GM12892 (cell line): ENCODE measurements at places on chromosomes 1 and 21.

GRCh38 chr1:51215169-51215568, 20.9 kb upstream of the RNF11 start:
- DNase-seq, result no peak

- DNase-seq, result no peak
Measured at GRCh38 chr1:66399888-66400529, 133.9 kb upstream of the SGIP1 start.

DNA sequence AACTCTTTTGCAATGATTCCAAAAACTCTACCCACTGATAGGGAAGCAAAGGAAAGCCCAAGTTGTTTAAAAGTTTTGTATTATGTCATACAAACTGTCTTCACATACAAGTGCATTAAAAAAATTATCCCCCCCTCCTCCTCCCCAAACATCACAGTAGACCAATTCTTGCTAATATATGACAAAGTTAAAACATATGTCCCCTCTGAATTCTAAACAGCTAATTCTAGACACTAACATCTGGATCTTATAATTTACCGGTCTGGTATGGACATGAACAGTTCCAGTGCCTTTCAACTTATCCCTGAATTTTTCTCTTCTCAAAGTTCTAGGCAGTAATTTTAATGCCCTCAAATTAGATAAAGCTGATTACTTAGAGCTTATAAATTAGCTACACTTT, 13.4 kb downstream of the RIT1 start:
- DNase-seq, result no peak

GRCh38 chr1:154468535-154469250, 33.3 kb upstream of the TDRD10 start:
- DNase-seq, result no peak

DNA sequence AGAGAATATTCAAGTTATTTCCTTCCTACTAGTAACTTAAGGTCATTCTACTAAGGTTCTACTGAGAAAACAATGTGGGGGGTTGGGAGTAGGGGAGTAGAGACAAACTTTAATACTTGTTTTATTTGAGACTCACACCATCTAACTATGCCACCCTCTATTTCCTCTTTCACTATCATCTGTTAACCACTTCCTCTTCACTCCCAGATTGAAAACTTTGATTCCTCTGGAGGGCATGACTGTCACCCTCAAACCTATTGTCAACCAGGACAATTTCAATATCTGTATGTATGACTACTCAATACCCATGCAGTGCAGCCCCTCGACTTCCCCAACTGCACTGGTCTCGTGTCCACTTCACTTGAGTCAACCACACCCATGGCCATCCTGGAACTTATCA, 165.6 kb upstream of the POGK start:
- no peak for DNase-seq

DNA sequence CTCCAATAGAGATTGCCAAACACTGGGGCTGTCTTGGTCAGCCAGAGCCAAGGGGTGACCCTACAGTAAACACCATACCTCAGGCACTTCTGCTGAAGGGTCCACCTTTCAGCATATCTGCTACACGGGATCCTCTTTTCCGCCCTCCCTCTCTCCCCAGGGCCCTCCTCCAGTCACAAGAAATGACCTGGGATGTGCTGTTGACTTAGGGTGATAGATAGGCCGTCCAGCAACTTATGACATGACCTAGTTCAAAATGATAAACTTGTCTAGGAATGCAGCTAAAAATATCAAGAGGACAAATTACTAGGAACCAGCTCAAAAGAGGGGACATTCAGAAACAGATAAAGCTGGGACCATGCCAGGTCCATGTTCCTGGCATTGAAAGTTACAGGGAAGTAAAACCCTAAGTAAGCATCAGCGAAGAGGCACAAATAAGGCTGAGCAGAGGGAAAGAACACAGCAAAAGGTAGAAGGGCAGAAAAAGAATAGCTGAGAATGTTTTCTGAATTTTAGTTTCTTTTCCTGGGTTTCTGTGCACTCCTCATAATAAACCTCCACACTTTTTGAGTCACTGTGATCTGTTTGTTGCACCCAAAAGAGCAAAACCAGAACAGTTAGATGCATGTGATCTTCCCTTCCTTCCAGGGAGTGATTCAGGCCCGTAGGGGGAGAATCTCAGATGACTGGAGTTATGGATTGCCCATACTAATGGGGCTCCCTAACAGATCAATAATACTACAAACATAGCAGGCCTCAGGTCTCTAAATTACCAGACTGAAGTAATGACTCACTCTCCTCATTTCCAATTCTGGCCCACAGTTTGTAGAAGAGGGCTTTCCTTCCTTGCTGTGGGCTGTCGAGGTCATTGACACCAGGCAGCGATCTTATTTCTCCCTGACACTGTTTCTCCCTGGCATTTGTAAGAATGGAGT, 48.9 kb upstream of the F3 start:
- DNase-seq, result no peak

GRCh38 chr1:203081465-203082230, 4.2 kb downstream of the MYOG start:
- no peak for DNase-seq

DNA sequence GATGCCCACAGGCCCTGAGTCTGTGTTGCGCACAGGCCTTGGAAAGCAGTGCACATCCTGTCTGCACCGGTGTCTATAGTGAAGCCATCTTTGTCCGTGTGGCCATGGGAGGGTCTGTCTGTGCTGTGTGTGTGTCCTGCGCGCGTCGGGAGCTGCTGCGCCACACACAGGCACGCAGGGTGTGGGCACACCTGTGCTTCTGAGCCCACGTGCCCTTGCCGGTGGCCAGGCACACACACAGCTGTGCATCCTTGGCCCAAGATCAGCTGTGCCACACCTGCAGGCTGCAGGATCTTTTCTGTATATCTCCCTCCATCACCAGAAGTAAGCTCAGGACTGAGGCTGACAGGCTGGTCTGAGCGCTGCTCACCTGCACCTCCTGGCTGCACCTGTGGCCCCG, 3.2 kb upstream of the SAMD11 start:
- DNase-seq, result no peak

DNA sequence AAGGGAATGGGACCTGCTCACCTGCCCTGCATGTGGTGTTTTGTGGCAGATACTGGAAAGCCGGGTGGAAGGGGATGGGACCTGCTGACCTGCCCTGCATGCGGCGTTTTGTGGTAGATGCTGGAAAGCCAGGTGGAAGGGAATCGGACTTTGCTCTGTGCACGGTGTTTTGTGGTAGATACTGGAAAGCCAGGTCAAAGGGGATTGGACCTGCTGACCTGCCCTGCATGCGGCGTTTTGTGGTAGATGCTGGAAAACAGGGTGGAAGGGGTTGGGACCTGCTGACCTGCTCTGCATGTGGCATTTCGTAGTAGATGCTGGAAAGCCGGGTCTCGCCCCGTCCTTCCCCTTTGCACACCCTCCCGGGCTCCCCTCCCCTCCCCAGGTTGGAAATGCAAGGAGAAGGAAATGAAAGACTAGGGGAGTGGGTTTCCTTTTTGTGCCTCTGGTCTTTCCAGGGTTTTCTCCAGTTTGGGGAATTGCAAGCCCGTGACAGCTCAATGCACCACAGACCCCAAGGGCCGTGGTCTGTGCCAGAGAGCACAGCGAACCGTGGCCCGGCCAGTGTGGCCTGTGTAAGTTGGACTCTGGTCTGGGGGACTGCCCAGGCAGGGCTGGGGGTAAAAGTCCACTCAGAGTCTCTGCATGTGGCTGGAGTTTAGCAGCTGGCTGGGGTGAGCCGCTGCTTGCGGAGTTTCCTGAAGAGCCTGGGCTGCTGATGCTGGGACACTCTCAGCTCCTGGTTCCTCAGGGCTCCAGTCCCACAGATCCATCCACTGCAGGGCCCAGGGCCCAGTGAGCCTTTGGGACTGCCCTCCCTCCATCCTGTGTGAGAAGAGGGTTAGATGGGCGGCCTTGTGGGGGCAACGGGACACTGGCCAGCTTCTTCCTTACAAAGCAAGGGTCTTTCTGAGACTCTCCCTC, 105.5 kb downstream of the CRYAA start:
- DNase-seq, result no peak

DNA sequence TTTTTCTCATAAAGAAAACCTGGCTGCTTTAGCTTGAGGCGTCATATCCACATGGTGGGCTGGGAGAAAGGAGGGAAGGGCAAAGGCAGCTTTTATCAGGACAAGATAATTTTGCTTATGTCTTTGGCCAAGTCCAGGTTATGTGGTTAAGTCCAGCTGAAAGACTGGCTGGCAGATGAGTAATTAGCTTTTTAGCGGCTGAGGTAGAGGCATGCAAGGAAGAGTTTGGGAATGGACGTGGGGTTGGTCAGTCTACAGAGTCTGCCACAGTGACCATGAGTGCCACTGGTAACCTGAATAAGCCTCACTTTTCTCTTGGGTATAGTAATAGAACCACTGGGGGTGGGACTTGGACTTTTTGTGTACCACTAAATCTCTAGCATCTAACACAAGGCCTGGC, 39.8 kb downstream of the NEK7 start:
- DNase-seq, result no peak

- no peak for DNase-seq
Measured at GRCh38 chr1:41614818-41615217, 130.3 kb upstream of the EDN2 start.

GRCh38 chr1:22681556-22682276, 28.7 kb downstream of the C1QB start:
- DNase-seq, result no peak

DNA sequence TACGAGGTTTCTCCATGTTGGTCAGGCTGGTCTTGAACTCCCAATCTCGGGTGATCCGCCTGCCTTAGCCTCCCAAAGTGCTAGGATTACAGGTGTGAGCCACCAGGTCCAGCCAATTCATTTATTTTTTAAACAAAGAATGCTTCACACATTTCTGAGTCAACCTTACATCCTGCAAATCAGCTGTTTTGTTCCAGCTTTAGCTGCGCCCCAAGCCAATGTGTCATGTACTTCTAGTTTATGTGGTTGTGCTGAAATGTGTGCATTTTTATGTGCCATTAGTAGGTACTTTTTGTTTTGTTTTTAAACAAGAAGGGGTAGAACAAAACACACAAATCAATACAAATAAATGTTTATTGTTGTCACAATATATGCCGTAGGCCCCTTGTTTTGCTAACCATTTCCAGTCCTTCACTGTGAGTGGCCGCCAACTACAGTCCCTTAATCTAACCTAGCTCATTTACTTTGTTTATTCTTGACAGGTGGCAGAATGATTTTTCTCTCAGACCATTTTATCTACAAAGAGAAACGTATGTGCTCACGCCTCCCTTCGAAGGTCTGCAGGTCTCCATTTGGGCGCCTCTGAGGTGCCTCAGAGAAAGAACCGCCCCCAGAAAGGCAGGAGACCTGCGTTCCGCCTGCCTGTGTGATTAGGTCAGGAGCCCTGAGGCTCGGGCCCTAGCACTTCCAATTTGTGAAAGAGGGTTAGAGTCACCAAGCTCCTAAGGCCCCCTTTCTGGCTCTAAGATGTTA, 2.8 kb upstream of the CASQ2 start:
- DNase-seq, result no peak

- DNase-seq, result no peak
Measured at GRCh38 chr1:15206418-15207030, 40.5 kb upstream of the FHAD1 start.

GRCh38 chr1:213464786-213465460, 413.9 kb downstream of the RPS6KC1 start:
- no peak for DNase-seq

DNA sequence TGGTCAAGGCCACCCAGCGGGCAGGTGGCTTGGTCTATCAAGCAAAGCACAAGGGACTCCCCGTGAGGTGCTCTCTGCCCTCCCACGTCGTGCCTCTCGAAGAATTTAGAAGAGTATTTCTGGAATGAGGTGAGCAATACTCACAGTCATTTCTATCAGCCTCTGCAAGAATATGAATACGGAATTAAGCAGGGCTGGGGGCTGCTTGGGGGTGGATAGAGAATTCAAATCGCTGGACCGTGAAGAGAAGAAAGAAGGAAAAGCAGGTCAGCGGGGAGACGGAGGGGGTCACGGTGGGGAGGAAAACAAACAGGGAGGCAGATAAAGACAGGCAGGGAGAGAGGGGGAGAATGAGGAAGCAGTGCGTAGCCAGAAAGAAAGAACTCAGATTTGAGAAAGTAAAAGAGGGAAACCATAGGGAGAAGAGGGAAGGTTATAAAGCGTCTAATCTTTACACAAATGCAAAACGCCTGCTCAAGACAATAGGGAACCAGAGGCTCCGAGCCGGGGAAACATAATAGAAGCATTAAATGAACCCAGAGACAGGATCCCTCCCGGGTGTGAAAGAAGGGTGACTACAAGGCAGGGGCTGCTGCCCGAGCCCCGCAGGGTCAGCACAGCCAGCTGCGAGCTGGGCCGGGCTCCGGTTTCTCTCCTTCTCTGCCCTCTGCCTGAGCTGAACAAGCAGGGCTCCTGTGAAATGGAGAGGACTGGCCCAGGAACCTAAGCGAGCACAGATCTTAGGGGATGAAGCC, 2.1 kb upstream of the EDN2 start:
- DNase-seq, result no peak

DNA sequence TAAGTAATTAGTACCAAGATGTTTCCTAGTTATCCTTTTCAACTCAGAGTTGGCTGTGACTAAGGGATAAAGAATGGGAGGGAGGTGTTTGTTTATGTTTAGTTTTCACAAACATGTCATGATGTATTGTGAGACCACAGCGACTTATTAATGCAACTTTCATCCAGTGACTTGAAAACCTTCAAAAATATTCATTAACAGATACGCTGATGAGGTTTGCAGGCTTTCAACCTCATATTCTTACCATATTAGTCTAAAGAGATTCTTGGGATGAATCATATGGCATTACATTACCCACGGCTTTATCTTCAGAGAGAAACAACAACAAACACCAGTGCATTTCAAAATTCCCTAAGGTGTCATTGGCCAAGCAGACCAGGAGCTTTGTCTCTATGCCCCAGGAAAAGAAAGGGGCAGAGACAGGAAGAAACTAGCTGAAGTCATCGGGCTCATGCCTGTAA, 36.4 kb downstream of the PALMD start:
- no peak for DNase-seq

- no peak for DNase-seq
Measured at GRCh38 chr1:38958967-38959366, 17.3 kb upstream of the RHBDL2 start.

GRCh38 chr1:15684468-15685291, 560 bp downstream of the PLEKHM2 start:
- peak; percentile 57 for DNase-seq

GRCh38 chr21:14313300-14313699, 69.6 kb downstream of the HSPA13 start:
- no peak for DNase-seq

DNA sequence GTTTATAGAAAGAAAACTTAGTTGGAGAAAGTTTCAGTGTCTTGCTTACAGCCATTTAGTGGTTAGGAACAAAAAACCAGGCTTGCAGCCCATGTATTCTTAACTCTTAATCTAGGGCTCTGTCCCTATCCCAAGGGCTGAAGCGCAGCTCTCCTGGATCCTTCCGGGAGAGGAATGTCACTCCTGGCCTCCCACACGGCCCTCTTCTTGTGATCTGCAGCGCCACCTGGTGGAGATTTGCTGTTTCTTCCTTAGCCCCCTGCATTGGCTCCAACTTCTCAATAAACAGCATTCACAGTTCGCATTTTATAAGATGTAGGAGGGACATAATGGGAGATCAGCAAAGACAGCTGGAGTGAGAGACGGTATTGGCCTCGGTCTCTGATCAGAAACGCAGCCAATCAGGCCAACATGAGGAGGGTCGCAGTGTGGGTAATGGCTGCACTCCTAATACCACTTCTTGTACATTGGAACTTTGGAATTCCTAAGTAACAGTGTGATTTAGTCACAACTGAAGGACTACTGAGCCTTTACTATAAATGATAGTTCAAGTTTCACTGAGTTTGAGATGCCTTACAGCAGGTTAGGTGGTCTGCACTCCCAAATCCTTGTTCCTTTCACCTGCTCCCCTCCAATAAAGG, 283.4 kb downstream of the ASTN1 start:
- peak; percentile 29 for DNase-seq
